ENCODE measurements at places on chromosomes 5 and 9. TPM values are rescaled to one million over a fixed set of nuclear protein-coding genes. Genes with fewer than 3 reads are reported as not detected.

TBC1D2 gene
- total RNA-seq = 25.6 TPM

MTRR gene
- total RNA-seq = 40.9 TPM

SPATA31D3 gene
- total RNA-seq = not detected

CCNJL gene
- total RNA-seq = 8.2 TPM

UBE2QL1 gene
- total RNA-seq = not detected

DAB2IP gene
- total RNA-seq = 47.9 TPM

ADAMTS12 gene
- 15.5 TPM for total RNA-seq

ADCY2 gene
- total RNA-seq = not detected

LCN1 gene
- not detected for total RNA-seq
